ENCODE measurements at places on chromosomes 13 and 19.

DNA sequence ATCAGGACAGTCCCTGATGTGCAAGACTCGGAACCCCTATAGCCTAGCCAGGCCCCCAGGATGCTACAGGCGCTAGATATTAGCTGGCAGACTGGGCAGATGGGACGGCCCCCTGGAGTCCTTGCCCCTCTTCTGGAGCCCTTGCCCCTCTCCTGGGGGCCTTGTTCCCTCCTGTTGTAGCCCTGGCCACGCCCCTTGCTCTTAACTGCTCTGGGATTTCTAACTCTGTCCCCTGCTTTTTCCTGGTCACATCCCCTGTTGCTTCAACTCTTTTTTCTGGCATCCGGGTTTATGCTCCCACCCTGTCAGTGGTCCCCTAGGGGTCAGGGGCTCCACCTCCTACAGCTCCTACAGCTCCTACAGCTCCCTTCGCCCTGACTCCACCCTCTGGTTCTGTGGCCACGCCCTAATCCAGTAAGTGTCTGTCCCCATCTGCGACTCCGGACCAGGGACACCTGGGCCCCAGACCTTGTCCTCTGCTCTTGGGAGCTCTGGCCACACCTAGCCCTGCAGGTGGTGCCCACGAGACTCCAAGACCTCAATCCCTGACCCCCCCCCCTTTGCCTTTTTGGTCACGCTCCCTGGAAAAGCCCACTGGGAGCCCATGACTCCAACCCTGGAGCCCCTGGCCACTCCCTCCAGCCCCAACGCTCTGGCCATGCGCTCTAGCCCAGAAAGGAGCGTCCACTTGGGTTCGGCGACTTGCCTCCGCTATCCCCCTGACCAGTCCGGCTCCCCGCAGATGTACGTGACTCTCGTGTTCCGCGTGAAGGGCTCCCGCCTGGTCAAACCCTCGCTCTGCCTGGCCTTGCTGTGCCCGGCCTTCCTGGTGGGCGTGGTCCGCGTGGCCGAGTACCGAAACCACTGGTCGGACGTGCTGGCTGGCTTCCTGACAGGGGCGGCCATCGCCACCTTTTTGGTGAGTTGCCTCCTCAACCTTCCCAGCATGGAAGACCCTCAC lies 6.8 kb downstream of the PLPPR2 start:
- DNase-seq = no peak

DNA sequence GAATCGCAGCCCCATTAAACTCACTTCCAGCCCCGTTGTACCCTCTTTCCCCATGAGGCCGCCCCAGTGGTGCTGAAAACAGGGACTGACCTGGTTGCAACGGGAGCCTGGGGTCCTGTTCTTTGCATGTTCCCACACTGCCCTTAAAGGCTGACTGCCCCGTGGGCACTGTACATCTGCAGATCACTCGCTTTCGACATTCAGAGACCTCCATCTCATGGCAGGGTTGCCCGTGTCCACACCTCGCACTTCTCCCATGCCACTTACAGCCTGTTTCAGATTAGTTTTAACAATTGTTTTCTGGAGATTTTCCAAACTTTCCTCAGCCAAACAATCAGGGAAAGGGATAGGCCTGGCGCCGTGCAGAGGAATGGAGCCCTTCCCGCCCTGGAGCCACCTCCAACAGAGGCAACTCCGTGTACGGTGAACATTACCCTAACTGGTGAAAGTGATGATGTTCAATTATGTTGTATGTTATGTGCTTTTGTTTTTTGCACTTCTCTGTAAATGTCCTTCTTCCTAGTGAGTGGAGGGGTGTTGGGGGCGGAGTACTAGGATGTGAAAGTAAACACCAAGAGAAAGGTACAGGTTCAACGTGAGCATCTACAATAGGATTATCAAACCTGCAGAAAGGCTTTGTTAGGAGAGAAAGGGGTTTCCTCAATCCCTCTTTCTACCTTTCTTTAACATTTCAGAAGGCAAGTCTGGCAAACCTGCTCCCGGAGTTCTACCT lies 262.8 kb downstream of the FOXO1 start:
- no peak for DNase-seq

DNA sequence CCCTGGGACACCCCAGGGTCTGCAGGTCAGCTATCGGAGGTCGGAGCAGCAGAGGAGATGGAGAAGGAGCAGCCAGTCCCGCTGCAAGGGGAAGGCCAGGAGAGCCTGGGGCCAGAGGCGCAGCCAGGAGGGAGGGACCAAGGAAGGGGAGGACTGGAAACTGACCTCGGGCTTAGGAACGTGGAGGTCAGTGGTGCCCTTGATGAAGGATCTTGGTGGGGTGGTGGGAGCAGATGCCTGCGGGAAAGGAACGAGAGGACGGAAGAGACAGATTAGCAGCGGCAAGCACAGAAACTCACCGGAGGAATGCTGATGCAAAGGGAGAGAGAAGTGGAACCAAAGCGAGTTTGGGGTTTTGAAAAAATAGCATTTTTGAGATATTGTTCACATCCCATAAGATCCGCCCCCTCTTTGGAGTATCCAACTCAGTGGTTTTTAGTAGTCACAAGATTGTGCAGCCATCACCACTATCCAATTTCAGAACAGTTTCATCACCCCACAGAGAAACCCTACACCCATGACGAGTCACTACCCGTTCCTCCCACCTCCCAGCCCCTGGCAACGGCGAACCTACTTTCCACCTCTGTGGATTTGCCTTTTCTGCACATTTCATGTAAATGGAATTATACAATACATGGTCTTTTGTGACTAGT lies 22.1 kb downstream of the PLEKHF1 start:
- DNase-seq = peak; percentile 99

DNA sequence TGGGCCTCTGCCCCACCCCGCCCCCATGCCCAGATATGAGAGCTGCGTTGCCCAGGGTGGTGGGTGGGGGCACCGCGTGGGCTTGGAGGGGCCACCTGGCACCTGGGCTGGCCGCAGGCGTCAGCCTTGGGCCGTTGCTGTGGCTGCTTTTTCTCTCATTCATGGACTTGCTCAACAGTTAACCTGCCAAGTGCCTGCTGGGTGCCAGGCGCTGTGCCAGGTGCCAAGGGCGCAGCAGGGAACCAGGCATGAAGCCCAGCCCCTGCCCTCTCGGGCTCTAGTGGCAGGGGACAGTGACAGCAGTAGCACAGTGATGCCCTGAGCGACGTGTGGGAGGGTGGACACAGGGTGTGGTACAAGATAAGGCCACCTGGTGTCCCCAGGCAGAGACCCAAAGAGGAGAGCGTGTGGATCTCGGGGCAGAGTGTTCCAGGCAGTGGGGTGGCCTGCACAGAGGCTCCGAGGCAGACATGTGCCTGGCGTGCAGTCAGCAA lies 28.1 kb downstream of the DHX34 start:
- no peak for DNase-seq

DNA sequence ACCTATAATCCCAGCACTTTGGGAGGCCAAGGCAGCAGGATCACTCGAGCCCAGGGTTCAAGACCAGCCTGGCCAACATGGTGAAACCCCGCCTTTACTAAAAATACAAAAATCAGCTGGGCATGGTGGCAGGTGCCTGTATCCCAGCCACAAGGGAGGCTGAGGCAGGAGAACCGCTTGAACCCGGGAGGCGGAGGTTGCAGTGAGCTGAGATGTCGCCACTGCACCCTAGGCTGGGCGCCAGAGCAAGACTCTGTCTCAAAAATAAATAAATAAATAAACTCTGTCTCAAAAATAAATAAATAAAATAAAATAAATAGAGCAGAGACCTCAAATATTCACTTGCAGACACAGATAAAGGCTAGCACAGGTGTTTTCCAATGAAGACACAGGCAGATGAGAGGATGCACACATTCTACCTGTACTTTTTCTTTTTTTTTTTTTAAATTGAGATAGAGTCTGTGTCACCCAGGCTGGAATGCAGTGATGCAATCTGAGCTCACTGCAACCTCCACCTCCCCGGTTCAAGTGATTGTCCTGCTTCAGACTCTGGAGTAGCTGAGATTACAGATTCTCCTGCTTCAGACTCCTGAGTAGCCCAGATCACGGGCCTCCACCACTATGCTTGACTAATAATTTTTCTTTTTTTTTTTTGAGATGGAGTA lies 2.7 kb upstream of the RPS16 start:
- DNase-seq = peak; percentile 49

GRCh38 chr13:100434010-100434763 lies 154.4 kb downstream of the GGACT start:
- peak; percentile 87 for DNase-seq

GRCh38 chr19:19155495-19156219 lies 14.4 kb downstream of the MEF2B start:
- no peak for DNase-seq

GRCh38 chr19:16659832-16660708 lies at the start of gene SMIM7:
SMIM7 (minus strand) TSS chr19:16660144; CDS start chr19:16660110, 34 bp downstream.
- DNase-seq = peak; percentile 99

- DNase-seq = no peak
Measured at GRCh38 chr19:50231821-50232220, 28.4 kb downstream of the MYH14 start.

DNA sequence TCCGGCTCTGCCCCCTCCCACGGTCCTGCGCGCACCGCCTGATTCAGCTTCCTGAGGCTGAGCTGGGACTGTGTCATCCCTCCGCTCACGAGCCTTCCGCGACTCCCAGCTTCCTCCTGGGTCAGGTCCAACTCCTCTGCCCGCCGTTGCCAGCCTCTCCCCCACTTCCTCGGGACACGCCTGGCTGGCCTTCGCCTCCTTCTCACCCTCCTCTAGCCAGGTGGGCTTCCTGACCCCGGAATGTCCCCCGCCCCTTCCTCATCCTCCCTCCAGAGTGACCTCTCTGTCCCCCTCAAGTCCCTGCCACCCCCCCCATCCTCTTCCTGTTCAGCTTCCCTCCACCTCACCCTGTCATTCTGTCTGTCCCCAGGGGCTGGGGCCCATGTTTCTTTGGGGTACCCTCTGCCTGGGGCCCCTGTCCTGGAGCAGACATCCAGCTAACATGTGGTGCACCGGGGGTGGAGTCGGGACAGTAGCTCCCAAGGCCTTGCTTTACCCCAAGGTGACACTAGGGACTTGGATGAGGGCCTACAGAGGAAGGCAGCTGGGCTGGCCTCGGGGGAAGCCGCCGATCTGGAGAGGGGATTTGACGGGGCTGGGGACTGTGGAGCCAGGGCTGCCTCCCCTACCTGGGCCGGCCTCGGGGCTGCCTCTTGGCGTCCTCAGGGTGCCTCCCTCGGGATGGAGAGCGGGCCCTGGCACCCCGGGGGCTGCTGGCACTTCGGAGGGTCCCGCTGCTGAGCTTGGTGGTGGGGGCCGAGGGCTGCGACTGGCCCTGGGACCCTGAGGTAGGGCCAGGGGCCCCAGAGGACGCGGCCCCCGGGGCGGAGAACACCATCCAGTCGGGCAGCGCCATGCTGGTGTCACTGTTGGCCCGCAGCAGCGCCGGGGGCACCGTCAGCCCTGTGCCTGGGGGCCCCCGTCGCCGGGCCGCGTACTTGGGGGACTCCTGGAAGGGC lies 16.5 kb downstream of the SHANK1 start:
- no peak for DNase-seq

DNA sequence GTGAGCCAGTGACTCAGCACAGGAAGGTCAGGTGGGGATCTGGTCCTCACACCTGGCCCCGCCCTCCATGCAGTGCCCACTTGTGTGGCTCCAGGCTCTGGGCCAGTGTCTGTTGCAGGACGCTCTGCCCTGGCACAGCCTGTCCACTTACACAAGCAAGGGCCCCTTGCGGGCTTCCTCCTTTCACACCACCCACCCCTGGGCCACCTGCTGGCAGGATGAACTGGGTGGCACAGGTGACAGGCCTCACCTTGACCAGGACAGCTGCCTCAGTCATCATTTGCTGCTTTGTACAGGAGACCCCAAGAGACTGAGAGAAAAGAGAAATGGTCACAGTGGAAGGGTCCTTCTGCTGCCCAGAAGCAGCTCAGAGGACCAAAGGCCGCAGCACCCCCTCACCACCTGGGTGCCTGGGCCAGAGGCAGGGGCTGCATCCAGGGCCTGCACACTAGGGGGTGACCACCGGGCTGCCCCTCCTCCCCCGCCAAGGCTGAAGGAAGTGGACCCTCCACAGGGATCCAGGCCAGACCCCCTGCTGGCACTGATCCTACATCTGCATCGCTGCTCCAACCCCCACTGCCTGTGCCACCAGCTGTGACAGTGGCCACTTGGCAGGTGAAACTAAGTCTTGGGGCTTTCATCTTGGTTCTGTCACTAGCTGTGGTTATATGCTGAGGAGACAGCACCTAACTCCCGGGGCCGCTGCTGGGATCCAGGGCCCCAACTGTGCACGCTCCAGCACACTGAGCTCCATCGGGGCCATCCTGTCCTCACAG lies 110.3 kb downstream of the TUBA3C start:
- no peak for DNase-seq

- no peak for DNase-seq
Measured at GRCh38 chr13:34764246-34764645, 177.8 kb upstream of the NBEA start.

DNA sequence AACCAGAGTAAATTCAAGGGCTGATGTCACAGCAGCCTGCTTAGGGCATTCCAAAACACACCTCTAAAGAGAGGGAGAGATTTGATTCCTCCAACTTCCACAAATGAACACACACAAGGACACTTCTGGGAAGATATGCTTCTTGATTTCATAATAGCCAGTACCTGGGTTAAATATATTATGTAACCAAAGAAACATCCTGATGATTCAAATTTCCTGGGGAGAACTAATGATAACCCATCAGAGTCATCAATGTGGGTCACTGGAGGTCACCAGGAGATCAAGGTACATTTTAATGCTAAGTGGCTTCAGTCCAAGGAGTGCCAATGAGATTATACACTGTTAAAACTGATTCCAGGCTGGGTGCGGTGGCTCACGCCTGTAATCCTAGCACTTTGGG lies 54.0 kb upstream of the DOCK9 start:
- DNase-seq = no peak

Measured in iris pigment epithelial cell (primary cell).